Left lung (tissue), 14 donors: ENCODE measurements at places on chromosomes 5 and 9.

DNA sequence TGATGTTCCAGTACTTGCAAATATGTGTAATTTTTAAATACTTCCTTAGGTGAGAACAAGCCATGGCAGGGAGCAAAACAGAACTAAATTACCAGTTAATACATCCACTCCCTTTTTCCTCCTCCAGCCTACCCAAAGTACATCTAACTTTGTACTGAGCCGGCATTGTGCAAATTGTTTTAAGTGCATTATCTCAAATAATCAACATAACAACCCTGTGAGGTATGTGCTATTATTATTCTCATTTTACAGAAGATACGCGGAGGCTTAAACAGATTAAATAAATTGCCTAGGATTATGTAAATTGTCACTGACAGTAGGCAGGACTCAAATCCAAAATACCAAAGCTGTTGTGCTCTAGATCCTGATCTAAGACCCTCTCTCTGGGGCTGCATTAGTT, 55.5 kb upstream of the KLF4 start:
- no peak for DNase-seq

GRCh38 chr5:6736524-6737042, 23.4 kb downstream of the TENT4A start:
- DNase-seq: no peak

- DNase-seq: no peak
Observed at GRCh38 chr5:56674441-56674840, 140.9 kb upstream of the MAP3K1 start.

DNA sequence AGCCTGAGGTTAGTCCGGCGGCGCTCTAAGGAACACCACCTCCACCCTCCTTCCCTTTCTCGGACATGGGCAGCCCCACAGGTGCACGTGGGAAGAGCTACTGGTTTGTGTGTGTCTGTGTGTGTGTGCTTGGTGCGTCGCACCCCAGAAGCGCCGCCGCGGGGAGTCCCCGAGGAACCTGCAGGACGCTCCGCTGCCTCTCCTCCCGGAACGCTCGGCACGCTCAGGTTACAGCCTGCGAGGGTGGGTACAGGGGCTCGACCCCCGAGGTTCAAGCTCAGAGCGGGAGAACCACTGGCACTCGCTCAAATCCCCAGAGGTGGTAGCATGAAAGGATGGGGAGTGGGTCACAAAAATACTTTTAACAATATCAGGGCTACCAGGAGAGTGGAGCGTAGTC, 2.0 kb downstream of the ASTN2 start:
- DNase-seq: no peak

DNA sequence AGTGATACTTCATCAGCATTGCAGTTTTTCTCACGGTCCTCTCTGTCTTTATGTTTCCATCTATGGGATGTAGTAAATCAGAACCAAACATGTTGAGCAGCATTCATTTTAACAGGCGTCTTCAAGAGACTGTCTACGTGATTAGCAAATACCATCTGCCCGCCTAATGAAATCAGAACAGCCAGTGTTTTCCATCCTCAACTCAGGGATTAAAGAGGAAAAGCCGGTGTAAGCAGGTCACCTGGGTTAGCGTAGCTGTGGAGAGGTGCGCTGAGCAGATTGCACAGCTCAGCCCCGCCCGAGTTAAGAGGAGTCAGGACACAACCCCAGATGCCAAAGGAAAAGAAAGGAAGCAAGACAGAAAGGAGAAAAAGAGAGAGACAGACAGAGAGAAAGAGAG, 54.3 kb upstream of the ANKRD33B start:
- no peak for DNase-seq

DNA sequence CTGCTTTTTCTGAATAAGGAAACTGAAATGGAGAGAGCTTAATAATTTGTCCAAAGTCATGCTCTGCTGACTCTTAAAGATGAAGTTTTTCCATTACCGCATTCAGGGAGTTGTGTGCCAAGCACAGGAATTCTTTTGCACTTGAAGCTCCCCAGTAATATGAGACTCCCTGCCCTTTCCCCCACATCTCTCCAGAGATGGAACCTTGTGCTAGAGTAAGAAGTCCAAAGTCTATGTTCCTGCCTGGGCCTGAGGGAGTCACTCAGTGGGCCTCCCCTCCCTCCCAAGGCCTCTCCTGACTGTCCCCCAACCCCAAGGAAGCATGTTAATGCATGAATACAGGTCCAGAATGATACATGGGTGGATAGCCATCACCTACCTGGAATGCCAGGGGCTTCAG, 173.3 kb upstream of the SEMA6A start:
- no peak for DNase-seq

- no peak for DNase-seq
Observed at GRCh38 chr5:149667084-149667828, 62.9 kb upstream of the PPARGC1B start.

DNA sequence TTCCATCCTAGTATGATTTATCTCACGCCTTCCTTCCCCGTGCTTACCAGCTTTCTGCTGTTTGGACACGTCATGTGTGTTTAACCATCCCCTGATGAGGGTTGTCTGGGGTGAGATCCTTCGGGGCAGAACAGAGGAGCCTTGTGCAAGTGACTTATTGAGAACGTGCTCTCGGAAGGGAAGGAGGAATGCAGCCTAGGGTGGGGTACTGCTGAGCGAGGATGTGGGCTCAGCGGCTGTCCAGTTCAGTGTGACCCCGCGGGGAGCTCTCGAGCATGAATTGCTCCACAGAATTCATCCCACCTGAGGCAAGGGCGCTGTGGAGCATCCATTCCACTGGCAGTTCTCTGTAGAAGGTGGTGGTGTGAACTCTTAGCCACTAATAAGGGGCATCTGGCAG, 4.0 kb downstream of the MYOZ3 start:
- no peak for DNase-seq

- no peak for DNase-seq
Observed at GRCh38 chr9:108553111-108553635, 302.6 kb downstream of the ACTL7B start.

- DNase-seq: no peak
Observed at GRCh38 chr5:137891849-137892248, 2.6 kb downstream of the PKD2L2 start.

DNA sequence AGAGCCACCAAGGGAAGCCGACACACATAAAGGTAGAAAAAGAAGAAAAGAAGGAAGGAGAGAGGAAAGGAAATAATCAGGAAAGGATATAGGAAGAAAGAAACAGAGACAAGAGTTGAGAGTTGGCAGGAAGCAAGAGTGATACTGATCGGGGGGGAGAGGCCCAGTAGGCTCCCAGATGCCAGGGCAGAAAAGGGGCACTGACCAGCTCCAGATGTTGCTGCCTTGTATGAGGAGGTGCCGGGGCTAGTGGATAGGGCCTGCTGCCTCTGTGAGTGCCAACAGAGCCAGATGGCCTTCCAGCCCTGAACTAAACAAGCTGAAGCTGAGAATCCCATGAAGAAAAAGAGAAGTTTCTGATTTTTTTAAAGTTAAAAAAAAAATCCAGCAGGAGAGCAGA, 82.0 kb upstream of the TRIM32 start:
- DNase-seq: no peak

DNA sequence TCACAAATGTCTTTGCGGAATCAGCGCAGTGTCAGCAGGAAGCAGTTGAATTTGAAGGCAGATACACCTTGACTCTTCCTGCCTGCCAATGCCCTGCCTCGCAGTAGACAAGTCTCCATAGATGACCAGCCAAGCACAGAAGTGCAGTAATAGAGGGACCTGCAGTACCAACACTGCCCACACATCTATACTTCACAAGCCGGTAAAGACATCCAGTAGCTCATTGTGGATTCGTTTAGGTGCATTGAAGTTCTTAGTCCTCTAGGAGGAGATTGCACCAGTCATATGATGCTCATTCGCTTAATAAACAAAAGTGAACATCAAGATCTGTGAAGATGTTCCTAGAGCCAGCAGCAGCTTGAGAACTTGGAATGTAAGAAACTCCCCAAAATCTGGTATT, 7.1 kb upstream of the IFNA2 start:
- DNase-seq: no peak

GRCh38 chr9:114560956-114561355, 26.6 kb upstream of the ATP6V1G1 start:
- DNase-seq: no peak

DNA sequence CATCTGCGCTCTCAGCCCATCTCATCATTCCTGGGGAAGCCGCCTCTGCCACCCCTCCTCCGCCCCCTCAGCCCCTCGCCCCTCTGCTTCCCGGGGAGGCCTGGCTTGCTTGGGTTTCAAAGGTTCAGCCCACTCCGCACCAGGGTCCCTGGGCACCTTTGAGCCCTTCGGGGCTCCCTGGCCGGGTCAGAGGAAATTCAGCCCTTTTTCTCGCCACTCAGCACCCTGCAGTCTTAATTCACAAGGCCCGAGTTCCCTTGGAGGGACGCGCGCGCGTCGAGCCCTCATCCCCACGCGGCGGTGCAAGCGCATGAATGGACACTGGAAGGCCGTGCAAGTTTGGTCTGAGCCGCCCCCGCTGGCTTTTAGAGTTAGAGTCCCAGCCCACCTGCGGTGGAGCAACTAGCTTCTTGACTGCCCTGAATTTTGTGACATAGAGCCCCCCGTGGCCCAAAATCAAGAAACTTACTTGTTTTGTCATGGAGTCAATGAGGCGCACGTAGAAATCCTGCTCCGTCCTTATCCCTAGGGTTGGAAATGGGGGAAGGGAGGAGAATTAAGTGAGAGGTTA, 4.5 kb downstream of the EBF1 start:
- DNase-seq: no peak

GRCh38 chr9:117860849-117861248, 156.6 kb downstream of the TLR4 start:
- DNase-seq: no peak

DNA sequence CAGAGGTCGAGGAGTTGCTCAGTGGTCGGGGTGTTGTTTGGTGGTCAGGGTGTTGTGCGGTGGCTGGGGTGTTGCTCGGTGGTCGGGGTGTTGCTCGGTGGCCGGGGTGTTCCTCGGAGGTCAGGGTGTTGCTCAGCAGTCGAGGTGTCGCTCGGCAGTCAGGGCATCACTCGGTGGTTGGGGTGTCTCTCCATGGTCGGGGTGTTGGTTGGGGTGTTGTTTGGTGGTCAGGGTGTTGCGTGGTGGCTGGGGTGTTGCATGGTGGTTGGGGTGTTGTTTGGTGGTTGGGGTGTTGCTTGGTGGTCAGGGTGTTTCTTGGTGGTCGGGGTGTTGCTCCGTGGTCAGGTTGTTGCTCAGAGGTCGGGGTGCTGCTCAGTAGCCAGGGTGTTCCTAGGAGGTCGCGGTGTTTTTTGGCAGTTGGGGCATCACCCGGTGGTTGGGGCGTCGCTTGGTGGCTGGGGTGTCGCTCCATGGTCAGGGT, 11.0 kb upstream of the GPSM1 start:
- no peak for DNase-seq

DNA sequence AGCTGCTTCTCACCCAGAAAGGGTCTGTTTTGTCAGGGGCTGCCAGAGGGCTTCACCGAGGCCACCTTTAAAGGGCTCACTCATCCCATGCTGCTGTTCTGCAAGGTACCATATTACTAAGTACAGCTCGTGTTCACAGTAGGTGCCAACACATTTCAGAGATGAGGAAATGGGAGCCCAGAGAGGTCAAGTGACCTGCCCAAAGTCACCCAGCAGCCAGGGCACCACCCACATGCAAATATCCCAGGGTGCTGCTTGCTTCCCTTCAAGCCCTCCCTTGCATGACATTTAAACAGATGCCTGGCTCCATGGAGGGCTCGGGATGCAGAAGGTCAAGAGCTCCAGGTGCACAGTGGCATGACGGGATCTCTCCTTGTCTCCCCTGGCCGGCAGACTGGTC, 123.5 kb upstream of the SARDH start:
- no peak for DNase-seq

DNA sequence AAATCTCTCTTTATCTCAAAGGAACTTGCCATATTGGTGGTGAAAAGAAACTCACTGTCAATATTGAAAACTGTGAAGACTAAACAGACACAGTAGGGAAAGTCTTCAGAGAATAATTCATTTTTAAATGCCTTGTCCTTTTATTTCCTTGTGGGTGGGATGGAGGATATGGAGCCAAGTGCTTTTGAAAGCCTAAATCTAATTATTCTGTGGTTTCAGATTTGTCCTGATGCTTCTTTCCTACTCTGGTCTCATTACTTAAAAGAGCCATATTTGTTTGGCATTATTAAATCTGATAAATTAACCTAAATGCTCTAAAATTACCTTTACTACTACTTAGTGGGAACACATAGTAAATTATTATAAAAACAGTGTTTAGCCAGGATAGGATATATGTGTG, 258.3 kb upstream of the EFNA5 start:
- DNase-seq: no peak

DNA sequence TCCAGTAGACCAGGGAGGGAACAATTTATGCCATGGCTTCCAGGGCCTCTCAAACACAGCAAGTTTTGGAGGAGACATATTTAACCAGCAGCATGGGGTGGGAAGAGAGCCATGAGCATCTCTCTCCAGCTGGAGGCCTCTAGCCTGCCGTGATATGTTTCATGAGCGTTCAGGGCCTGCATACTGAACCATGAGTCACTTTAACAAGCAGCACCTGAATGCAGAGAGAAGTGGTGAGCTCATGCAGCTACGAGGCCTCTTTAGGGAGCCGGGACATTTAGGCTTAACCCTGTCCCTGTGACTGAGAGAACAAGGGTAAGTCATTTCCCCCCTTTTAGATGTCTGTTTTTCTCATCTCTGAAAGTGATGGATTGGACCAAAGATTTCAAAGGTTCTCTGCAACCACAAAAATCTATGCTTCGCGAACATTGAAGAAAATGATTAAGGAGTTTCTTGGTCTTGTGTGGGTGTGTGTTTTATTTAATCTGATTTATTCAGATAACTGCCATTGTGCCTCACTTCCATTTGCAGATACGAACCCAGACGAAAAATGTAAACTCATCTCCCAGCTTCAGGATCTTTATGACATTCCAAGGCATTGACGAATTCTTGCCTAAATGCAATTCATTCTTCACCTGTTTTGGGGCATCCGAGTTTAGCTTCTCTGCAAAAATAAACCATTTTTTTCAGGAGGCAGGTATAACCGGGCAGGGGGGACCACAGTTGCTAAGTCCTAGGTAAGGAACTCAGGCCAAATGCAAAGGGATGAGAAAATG, 157.0 kb downstream of the GABBR2 start:
- no peak for DNase-seq

DNA sequence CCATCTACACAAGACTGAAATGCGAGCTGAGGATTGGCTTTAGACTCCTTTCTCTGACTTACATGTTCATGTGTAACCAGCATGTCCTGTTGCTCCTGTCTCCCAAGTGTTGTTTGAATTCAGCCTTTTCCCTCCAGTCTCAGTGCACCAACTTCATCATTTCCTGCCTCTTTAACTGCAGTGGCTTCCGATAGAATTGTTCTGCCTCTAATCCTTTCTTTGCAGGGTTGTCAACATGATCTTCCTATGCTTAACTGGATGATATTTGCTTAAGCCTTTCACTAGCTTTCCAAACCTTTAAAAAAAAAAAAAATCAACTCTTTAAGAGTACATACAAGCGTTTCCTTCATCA, 6.7 kb upstream of the FYB1 start:
- no peak for DNase-seq

GRCh38 chr9:841371-842209, at the start of gene DMRT1:
Gene DMRT1, plus strand, starts transcription at chr9:841697. Its CDS starts 142 bp downstream, at chr9:841839.
- peak; percentile 23 for DNase-seq
